ENCODE measurements at places on chromosomes 1 and 21. TPM values are rescaled to one million over a fixed set of nuclear protein-coding genes. Genes with fewer than 3 reads are reported as not detected.

GRCh38 chr1:21514245-21514644, 5.0 kb downstream of the ALPL start:
- DNase-seq = no peak

GRCh38 chr1:220290140-220290761, 18.0 kb upstream of the RAB3GAP2 start:
- no peak for DNase-seq

GRCh38 chr1:239914751-239915231, 176.9 kb upstream of the FMN2 start:
- DNase-seq = no peak

DNA sequence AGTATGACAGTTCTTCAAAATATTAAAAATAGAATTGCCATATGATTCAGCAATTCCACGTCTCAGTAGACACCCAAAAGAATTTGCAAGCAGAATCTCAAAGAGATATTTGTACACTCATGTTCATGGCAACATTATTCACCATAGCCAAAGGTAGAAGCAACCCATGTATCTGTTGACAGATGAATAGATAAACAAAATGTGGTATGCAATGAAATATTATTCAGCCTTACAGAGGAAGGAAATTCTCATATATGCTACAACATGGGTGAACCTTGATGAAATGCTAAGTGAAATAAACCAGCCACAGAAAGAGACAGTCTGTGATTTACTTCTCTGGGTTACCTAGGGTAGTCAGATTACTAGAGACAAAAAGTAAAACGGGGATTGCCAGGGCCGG, 47.0 kb downstream of the NAV1 start:
- DNase-seq = no peak

DNA sequence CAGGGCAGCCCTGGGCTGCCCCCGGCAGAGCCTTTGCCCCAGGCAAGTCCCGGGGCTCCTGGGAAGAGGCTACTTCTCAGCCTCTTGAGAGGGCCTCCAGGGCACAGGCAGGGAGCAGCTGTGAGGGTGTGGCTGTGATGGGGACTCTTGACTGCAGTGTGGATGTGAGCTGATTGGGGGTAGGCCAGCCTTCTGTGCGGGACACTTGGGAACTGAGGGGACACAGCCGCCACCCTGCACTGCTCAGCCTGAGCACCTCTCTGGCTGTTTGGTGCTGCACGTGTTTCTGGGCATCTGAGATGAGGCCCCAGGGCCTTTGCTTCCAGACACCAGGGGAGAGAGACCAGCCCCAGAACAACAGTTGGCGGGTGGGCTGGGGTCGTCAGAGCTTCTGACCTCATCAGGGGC, 62.1 kb downstream of the SKI start:
- DNase-seq = no peak

CCDC30 gene
- total RNA-seq = 0.72 TPM

LRRC3 gene
- 1.9 TPM for total RNA-seq

CA14 gene
- total RNA-seq = not detected

RPTN gene
- not detected for total RNA-seq
